ENCODE measurements at places on chromosomes 5 and 9.

GRCh38 chr9:109912726-109913460 lies 132.9 kb downstream of the PALM2AKAP2 start:
- no peak for DNase-seq

DNA sequence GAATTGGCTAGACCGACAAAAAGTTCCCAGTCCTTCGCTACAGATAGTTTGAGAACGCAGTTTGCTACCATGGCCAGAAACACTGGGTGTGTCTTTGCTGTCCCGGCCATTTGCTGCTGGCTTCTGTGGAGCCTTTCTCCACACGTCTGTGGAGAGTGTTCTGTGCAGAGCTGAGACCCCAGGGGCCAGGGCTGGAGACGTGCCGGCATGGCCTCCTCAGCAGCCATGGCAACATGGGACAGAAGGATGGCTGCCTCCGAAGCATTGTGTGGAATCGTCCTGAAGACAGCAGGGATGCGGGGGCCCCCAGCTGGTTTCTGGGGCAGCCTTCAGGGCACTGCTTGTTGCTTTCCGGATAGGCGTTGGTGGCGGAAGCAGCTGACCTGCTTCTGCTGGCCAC lies 142.8 kb downstream of the GADD45G start:
- DNase-seq: no peak

DNA sequence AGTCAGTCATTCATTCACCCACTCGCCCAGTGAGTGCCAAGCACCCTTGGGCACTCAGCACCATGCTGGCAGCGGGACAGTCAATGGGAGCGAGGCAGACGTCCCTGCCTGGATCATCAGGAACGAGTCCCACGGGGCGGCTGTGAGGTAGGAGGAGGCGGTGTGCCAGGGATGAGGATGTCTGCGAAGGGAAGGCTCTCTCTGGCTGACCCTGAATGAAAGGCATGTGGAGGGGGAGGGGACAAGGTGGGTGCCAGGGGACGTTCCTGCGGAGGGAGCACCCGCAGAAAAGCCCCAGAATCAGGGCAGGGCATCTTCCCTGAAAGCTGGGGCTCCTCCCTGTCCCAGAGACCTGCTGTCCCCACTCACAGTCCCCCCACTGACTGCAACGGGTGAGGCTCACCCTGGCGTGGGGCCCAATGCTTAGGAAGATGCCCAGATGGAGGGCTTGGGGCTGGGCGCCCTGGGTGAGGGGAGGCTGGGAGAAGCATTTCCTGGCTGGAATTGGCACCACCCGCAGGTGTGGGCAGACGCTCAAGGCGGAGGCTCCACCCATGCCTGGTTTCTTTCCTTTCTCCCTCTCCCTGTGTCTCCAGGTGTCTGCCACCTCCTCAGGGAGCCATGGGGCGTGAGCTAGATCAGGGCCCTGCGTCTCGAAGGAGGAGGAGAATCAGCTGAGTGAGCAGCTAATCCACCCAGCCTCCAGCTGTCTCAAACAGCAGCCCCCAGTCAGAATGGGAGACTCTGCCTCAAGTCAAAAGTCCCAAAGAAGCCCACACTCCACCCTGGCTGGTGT lies 179.0 kb upstream of the PPP1R26 start:
- DNase-seq: no peak

DNA sequence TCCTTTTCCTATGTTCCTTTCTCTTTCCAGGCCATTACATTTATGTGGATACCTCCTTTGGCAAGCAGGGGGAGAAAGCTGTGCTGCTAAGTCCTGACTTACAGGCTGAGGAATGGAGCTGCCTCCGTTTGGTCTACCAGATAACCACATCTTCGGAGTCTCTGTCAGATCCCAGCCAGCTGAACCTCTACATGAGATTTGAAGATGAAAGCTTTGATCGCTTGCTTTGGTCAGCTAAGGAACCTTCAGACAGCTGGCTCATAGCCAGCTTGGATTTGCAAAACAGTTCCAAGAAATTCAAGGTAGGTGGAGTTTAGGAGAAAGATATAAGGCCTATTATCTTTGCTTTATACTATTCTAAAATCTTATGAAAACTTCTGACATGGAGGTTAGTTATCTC lies 64.5 kb downstream of the MAMDC2 start:
- DNase-seq: no peak

DNA sequence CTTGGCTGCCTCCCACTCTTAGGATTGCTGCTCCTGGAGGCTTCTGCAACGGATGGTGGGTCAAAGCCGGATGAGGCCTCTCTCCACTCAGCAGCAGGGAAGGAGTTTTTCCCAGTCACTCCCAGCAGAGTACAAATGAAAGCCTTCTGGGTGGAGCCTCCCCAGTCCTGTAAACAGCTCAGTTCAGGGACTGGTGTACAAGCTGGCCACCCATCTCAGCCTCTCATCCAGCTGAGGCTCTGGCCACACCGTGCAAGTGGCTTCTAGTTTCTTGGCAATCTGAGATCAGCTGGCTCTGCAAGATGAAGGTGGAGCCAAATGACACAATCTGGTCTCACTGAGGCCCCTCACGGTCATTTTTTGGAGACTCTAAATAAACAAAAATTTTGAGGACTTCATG lies 10.0 kb downstream of the GPX3 start:
- no peak for DNase-seq

- no peak for DNase-seq
These were observed 253.7 kb upstream of the NFIL3 start for GRCh38 chr9:91677331-91677730.

DNA sequence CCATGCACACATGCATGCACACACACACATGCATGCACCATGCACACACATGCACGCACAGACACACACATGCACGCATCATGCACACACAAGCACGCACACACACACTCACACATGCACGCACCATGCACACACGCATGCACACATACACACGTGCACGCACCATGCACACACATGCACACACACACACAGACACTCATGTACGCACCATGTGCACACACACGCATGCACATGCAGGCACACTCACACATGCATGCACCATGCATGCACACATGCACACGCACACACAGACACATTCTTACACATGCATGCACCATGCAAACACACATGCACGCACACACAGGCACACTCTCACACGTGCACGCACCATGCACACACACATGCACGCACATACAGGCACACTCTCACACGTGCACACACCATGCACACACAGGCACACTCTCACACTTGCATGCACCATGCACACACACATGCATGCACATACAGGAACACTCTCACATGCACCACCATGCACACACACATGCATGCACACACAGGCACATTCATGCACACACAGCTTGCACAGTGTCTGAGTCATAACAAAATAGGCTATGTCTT lies 117.5 kb downstream of the TENT4A start:
- no peak for DNase-seq

DNA sequence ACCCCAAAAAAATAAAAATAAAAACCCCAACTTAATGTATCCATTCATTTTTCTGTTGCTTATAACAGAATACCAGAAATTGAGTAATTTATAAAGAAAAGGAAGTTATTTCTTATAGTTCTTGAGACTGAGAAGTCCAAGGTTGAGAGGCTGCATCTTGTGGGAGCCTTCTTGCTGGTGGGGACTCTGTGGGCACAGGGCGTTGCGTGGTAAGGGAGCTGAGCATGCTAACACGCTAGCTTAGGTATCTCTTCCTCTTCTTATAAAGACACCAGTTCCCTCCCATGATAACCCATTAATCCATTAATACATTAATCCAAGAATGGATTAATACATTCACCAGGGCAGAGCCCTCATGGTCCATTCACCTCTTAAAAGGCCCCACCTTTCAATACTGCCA lies 150.9 kb downstream of the ZSWIM6 start:
- no peak for DNase-seq

DNA sequence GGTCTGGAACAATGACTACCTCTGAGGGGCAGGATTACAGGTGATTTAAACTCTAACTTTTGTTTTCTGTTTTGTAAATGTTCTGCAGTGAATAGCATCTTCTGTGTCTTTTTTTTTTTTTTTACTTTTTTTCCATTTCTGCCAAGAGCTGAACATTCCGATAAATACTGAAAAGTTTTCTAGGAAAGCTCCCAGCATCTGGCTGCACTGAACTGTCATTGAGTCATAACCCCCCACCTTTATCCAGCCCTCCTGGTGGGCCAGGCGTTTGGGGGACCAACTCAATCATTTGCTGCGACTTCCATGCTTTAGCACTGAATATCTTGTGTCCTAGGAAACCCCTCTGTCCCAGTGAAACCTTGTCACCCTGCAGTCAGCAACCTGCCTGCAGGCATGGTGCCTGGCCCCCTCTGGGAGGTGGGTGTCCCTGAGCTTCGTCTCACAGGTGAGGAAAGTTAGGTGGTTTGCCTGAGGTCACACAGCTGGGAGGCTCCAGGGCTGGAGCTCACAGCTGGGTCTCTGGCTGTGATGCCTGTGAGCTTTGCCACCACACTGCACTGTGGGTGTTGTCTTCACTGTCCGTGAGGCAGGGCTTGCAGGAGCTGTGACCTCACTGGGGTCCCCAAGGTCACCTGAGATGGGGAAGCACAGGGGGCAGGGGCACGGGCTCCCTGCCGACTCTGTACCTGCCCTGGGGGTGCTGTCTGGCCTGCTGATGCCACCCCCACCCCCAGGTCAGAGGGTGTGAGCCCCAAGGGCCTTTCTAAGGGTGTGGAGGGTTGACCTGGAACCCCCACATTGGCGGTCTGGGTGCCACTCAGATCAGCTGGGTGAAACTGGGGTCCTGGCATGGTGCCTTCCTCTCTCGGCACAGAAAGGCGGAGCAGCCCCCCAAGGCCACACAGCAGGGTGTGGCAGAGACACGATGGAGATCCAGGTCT lies 14.1 kb downstream of the PLPP7 start:
- no peak for DNase-seq

DNA sequence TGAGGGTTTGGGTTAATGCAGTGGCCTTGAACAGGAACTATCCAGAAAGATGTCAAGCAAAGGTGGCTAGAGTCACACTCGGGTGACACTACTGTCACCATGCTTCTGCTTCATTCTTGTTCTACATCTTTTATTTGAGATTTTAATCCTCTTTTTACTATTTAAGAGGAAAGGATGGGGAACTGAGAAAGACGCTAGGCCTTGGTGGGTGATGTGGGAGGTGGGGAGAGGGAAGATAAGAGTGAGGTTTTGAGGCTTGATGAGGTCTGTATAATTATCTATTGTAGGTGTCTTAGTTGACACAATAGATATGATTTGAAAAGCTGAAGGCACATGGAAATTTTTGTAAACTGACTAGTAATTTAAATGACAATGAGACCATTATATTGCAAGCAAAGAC lies 3.5 kb upstream of the BASP1 start:
- DNase-seq: no peak

GRCh38 chr5:53091289-53091688 lies 18.3 kb downstream of the MOCS2 start:
- DNase-seq: no peak

GRCh38 chr5:32638309-32638708 lies 53.0 kb downstream of the SUB1 start:
- DNase-seq: no peak

DNA sequence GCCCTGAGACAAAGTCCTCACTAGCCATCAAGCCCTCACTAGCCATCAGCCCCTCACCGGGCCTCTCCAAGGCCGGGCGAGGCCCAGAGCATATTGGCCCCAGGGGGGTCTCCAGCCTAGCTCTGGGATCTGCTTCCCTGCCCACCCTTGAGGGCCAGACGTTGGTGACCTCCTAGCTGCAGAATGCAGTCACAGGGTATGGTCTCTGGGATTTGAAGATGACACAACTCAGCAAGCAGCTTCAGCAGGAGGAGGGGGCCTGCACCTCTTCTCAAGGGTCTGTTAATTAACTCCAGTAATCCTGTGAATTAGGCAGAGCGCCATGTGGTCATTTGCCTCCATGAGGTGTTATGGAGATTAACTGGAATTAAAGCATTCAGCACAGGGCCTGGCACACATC lies 116.9 kb upstream of the SPOCK1 start:
- DNase-seq: no peak

- DNase-seq: no peak
These were observed 479.4 kb downstream of the DMAC1 start for GRCh38 chr9:7320139-7320538.

GRCh38 chr5:149324641-149325040 lies 20.7 kb upstream of the GRPEL2 start:
- no peak for DNase-seq

DNA sequence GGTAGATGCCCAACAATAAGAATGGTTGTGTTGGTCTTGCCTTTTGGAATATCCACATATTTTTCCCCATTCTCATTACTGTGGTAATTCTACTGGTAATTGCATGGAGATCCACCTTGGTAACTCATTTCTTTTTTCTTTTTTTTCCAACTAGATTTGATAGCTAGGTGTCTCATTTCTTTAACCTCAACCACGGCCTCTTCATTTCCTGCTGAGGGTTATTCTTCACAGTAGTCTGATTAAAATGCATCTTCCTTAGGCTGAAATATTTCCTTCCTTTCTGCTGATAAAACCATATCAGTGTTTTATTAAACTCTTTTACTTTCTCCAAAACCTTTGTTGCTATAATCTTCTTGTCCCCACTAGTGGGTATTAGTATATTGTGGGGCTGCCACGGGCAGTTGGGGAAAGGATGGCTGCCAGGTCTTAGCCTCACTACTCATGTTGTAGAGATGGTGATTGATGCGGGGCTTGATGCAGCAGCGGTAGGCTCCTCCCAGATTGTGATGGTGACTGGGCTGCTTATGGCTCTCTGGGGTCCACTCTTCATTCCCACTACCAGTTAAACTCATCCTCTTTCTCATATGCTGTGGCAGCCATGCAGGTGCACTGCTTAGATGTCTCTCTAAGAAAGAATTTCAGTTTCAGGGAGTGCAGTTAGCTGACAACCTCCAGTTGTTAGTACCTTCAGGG lies 35.9 kb downstream of the KIF2A start:
- no peak for DNase-seq

GRCh38 chr9:114299286-114300152 lies 23.4 kb upstream of the ORM1 start:
- DNase-seq: no peak

GRCh38 chr5:24535646-24536045 lies 109.1 kb downstream of the CDH10 start:
- no peak for DNase-seq

DNA sequence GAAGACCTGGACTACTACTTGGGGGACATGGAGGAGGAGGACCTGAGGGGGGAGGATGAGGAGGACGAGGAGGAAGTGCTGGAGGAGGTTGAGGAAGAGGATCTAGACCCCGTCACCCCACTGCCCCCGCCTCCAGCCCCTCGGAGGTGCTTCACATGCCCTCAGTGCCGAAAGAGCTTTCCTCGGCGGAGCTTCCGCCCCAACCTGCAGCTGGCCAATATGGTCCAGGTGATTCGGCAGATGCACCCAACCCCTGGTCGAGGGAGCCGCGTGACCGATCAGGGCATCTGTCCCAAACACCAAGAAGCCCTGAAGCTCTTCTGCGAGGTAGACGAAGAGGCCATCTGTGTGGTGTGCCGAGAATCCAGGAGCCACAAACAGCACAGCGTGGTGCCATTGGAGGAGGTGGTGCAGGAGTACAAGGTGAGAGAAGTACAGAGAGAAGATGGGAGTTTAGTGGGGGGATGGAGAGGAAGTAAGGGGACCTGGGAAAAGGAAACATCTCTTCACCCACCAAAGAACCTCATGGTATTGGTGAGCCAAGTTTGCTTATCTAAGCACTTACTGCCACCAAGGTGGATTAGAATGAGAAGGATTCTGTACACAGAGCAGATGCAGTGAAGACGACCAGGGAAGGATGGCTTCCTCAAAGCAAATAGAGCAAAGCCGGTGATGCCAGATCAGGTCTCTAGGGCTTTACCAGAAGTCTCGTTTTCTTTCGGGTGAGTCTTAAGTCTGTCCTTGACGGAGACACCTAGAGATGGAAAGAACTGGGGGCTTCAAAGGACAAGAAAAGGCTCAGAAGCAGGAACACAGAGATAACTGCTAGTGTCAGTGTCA lies 1.5 kb downstream of the TRIM41 start:
- no peak for DNase-seq

All from right renal cortex interstitium (tissue), 3 donors.